Kidney glomerular epithelial cell (primary cell): ENCODE measurements at places on chromosomes 7 and 10.

DNA sequence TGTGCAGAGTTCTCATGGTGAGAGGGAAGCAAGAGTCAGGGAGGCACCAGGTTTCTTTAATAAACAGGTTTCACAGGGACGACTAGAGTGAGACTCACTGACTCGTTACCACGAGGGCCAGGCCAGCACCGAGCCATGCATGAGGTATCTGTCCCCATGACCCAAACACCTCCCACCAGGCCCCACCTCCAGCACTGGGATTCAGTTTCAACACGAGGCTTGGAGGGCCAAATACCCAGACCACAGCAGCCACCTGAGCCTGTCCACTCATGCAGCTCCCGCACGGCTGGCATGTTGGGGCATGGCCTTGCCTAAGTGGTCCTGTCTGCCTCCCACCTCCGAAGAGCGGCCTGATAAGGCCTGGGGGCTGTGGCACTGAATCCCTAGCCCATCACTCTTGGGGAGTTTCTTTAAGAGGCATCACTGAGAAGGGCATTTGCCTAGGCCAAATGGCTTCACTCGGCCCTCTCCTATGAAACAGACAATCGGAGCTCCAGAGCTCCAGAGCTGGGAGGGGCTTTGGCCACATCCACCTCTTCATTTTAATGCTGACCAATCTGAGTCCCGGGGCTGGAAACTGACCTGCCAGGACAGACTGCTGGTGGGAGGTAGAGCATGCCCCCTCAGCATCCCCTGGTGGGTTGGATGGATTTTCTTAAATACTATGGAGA, 157.8 kb downstream of the DNAJB6 start:
- DNase-seq, result no peak

GRCh38 chr10:16965344-16965616, 148.1 kb upstream of the RSU1 start:
- no peak for DNase-seq

- no peak for DNase-seq
Observed at GRCh38 chr7:157278791-157279724, 57.7 kb upstream of the DNAJB6 start.

GRCh38 chr7:30848121-30848855, 63.4 kb upstream of the AQP1 start:
- DNase-seq, result no peak

GRCh38 chr7:115447495-115447894, 525.6 kb downstream of the MDFIC start:
- DNase-seq, result no peak

DNA sequence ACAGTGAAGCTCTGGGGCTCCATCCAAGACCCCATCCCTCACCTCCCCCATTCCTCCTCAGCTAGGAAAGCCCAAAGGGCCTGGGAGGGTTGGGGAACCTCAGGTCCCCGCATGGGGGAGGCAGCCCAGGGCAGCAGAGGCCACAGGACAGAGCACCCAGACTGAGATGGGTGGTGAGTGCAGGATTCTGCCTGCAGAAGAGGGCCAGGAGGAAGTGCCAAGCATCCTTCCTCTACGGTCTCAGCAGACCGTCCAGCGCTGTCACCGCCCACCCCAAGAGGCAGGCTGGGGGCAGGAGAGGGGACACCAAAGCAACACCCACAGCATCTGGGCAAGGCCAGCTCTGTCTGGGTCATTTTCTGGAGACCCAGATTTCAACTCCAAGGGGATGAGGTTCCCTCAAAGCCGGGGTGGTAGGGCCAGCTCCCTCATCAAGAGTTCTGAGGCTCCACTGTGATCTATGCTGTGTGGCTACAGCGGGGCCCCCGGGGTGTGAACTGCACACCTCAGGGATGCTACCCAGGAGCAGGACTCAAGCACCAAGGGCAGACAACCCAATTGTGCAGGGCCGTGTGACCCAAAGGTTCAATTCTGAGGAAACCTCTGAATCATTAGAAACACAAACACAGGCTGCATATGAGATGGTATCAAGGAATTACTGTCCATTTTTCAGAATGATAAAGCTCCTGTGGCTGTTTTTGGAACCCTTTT, 46.8 kb downstream of the CAMK2B start:
- DNase-seq, result no peak

GRCh38 chr7:64885520-64886240, 17.4 kb upstream of the ZNF273 start:
- no peak for DNase-seq

DNA sequence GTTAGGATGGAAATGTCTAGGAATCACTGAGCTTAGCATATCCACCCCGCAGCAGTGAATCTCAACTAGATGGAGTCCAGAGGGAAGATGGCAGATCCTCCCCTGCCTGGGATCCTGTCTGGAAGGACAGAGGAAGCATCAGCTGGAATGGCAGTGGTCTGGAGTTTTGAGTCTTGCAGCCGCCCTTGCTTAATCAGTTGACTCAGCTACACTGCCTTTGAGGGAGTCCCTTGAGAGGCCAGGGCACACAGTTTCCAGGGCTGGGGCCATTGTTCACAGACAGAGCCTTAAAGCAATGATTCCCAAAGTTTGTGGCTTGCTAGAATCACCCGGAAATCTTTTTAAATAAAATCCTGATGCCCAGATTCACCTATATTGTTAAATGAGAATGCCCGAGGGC, 128.1 kb downstream of the NT5C2 start:
- DNase-seq, result no peak

DNA sequence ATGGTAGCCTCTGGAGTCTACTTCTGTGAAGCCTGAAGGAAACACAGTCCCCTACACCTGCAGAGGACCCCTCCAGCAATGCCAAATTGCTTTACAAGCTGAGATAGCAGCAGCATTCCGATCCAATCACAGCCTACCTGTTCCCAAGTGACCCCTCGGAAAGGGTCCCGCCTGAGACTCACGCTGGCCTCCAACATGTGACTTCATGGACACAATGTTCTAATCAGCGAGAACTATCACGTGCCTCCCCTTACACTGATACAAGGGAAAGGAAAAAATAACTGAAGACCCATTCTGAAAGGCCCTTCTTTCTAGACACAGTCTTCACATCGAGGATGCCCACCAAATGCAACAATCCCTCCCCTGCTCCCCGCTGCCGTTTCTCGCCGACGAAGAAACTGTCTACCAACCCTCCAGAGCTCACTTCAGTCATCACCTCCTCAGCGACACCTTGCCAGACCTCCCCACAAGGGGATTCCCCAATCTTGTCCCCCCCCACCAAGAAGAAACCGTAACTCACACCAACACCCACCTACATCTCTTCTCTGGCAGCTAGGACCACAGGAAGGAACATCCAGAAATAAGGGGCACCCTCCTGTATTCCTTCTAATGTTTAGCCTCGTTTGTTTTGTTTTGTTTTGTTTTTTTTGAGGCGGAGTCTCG, 1.8 kb downstream of the SNX8 start:
- no peak for DNase-seq

DNA sequence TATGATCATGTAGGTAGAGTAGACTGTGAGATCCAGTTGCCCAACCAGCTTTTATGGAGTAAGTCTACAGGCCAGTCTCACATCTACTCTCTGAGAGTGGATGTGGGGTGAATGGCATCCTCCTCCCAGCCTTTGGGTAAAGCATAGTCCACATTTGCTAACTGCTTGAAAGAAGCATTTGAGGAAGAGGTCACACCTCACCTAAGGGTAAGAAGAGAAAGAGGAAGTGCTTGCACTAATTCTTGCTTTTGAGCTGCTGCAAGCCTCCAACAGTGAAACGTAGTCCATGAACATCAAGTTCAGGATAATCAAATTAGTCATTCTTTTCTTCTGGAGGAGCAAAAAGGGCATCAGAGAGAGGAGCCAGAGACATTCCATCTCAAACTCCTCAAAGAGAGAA, 93.9 kb upstream of the AGR3 start:
- DNase-seq, result no peak
